Neural progenitor cell (in vitro differentiated cells): ENCODE measurements at places on chromosomes 1 and 21.

DNA sequence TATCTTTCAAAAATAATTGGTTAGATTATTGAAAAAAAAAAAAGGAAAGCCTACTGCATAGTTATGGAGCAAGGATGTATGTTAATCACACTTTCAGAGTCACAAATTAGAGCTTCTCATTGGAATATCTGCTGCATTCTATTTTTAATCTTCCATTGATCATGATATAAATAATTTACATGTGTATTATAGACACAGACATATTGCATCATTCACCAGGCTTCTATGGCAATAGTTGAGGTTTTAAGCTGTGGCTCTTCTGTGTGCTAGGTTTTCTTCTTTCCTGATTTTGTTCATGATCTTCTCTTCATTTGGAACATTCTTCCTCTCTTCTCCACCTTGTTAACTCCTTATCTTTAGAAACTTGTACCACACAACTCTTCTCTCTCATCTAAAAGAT is 123.2 kb upstream of the HMCN1 start:
- DNase-seq = no peak

- DNase-seq = no peak
Observed at GRCh38 chr1:30880678-30881318, 27.8 kb downstream of the SDC3 start.

- DNase-seq = peak; percentile 81
Observed at GRCh38 chr1:54973205-54973921, 7.1 kb upstream of the TMEM61 start.

- no peak for DNase-seq
Observed at GRCh38 chr1:21579791-21580190, 70.6 kb downstream of the ALPL start.
